RWPE2 (cell line): ENCODE measurements at places on chromosomes 6 and 20.
A peak's percentile ranks its signal among the peaks of the same experiment; 100 is the strongest.

DNA sequence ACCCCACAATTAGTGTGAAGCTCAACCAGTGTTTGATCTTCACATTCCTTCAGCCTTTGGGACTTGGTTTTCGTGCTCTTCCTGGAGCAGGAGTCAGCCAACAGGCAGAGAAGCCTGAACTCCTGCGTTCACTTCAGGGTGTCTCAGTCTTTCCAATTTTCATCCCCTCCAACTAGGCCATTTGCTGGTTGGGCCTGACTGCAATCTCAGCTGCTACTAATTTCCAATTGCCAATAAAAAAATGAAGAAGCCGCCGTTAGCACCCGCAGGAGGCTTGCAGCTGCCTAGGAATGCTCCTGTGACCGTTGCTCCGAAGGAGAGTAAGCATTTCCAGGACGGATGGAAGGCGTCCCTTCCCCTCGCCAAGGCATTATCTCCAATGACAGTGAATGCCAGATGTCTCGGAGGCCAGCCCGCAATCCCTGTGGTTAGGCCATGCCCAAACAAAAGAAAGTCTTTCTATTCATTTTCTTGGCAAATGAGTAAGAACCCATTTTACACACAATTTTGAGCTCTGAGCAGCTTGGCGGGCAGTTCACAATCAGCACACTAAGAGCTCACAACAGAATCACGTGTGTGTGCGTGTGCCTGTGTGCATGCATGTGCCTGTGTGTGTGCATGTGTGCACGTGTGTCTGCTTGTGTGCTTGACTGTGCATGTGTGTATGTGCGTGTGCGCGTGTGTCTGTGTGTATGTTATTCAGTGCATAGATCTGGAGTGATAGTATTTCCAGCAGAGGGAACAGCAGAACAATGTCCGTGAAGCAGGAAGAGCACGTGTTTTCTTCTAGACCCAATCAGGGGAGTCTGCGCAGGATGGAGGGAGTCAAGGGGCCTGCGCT is 301.2 kb downstream of the SMOC2 start:
- DNase-seq = no peak

- DNase-seq = no peak
These were observed 293.3 kb downstream of the HACE1 start for GRCh38 chr6:104566411-104566810.

DNA sequence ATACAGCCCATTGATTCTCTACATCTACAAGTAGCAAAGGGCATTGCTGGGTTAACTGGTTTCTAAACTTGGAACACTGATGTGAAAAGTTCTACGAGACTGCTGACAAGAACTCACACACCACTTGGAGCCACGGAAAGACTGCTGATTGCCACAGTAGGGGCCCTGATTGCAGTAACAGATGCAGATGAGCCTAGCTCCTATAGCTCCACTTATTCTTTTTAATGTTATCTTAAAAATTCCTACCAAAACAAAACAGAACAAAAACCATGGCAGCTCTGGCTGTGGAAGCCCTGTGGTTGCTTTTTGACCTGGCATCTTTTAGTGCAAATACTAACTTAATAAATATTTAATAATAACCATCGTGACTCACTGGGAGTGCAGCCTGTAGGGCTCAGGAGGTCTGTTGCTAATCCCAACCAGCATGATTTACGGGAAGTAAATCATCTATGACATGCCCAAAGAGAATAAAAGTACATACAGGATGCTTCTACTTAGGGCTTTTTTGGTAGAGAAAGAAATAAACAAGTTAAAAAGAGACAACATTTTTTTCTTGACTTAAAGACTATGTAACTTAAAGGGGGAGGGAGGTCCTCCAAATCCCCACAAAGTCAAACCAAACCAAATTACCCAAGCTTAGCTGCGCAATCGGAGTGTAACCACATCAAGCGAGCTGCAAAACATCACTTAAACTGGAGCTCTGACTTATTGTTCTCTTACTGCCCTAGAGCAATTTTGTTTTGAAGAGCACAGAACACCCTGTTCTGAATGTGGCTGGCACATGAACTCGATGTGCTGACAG is 87.2 kb downstream of the FKBP5 start:
- no peak for DNase-seq

DNA sequence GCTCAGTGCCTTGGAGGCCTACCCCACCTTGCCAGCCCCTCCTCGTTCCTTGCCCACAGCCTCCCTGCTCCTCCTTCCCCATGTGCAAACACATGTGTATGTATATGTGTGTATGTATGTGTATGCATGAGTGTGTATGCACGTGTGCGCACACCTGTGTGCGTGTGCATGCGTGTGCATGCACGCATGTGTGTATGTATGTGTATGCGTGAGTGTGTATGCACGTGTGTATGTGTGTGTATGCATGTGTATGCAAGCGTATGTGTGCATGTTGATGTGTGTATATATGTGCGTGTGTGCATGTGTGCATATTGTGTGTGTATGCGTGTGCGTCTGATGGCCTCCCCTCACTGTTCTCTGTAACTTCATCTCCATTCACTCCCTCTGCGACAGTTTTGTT is 74.7 kb downstream of the SRC start:
- no peak for DNase-seq

- DNase-seq = no peak
These were observed 186.7 kb downstream of the NKAIN2 start for GRCh38 chr6:123990376-123990775.

DNA sequence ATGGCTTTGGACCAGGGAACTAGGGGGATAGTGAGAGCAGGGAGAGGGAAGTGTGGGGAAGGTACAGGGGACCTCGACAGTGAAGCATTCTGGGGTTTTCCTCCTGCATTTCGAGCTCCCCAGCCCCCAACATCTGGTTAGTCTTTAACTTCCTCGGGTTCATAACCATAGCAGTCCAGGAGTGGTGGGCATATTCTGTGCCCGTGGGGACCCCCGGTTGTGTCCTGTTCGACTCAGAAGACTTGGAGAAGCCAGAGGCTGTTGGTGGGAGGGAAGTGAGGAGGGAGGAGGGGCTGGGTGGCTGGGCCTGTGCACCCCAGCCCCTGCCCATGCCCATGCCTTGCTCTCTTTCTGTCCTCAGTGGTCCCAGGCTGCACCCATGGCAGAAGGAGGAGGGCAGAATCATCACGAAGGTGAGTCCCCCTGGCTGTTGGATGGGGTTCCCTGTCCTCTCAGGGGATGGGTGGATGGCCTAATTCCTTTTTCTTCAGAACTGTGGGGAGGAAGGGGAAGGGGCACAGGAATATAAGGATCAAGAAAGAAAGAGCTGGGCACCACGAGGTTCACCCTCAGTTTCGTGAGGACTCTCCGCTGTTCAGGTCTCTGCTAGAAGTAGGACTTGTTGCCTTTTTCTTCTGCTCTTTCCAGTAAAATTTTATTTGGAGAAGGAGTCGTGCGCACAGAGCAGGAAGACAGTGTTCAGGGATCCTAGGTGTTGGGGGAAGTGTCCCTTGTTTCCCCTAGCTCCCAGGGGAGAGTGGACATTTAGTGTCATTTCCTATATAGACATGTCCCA is 4.2 kb downstream of the VEGFA start:
- DNase-seq = no peak

DNA sequence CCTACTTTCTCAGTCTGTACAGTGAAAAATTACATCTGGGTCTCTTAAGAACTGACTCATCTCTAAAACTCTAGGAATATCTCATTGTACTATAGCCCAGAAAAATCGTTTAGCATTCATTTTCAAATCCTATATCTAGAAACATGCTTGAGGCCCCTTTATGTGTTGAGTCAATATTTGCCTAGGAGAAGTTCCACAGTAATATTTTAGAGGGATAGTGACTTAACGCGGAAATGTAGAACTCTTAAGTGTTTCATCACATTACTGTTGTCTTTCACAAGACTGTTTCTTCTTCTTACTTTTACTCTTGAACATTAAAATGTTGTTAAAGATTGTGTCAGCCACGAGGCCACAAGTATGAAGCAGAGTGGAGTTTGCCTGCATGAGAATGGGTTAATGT is 23.0 kb upstream of the MYLIP start:
- no peak for DNase-seq

DNA sequence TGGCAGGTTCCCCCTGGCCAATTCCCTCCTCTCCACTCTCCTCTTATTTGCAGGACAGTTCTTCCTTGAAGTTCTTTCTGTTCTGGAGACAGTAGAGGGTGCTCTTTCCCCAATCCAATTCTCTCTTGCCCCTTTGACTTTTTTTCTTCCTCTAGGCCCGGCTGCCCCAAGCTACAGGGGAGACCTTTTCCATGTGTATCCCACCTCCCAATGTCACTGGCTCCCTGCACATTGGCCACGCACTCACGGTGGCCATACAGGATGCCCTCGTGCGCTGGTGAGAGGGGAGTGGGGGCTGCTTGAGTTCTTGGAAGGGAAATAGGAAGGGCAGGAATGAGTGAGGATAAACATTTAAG is 1.5 kb downstream of the VARS2 start:
- DNase-seq = no peak

- no peak for DNase-seq
These were observed 10.3 kb downstream of the RSPO4 start for GRCh38 chr20:991850-992249.

GRCh38 chr20:37690626-37691369 is 3.0 kb upstream of the CTNNBL1 start:
- DNase-seq = peak; percentile 65

GRCh38 chr6:125104425-125104824 is 49.1 kb upstream of the TPD52L1 start:
- DNase-seq = no peak

GRCh38 chr6:145816392-145816791 is 1.8 kb upstream of the FBXO30 start:
- DNase-seq = no peak
